CD4-positive, alpha-beta memory T cell (primary cell): ENCODE measurements at places on chromosomes 5 and 9. TPM values are rescaled to one million over a fixed set of nuclear protein-coding genes. Genes with fewer than 3 reads are reported as not detected.
A peak's percentile ranks its signal among the peaks of the same experiment; 100 is the strongest.

DNA sequence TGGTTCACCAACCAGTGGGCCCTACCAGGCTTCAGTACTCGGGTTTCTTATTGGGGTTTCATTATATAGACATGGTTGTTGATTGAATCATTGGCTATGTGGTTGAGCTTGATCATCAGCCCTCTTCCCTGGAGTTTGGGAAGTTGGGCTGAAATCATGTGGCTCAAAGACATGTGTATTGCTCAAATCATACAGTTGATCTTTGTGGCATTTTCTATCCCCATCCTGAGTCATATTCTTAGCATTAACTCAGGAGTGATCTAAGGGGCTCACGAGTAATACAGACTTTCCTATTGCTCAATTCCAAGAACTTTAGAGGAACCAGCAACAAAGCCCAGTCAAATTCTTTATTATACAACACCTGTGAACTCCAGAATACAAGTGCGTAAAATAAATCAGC lies 66.2 kb downstream of the SMC5 start:
- H3K27ac ChIP-seq = no peak overlapping the region
- DNase-seq = no peak
- no peak overlapping the region for H3K4me3 ChIP-seq

DNA sequence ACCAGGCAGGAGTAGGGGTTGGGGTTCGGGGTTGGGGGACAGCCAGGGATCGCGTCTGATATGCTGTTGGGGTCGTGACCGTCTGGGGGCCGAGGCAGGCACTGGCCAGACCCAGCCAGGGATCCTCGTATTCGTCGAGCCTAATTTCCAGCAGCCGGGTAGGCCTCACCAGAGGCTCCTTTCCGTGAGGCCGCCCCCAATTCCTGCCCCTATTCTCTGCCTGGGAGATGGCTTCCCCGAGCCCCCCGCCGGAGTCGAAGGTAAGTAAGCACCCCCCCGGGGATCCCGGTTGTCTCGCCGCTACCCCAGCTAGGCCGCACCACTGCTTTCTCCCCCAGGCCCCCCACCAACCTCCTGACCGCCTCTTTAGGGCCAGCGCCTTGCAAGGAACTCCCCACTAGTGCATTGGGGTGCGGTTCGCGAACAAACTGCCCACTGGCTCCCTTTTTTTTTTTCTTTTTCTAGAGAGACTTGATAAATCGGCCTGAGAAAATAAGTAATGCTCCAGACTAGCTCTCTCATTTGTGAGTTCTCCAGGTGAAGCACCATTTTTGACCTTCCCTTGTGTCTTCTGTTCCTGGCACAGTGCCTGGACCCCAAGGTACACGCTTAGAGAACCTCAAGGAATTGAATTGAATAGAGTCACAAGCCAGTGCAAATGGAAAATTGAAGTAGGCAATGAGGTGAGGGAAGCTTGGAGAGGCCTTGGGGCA lies 435 bp downstream of the ZNF189 start:
- no peaks in the 10 kb centered on the region for H3K27me3 ChIP-seq
- peak overlapping the region; percentile 62 for H3K4me3 ChIP-seq
- no peak for DNase-seq
- peaks cover 61% of the 10 kb centered on the region for H3K4me1 ChIP-seq

GRCh38 chr9:21770871-21771560 lies 31.4 kb upstream of the MTAP start:
- DNase-seq = no peak
- H3K36me3 ChIP-seq = no peaks in the 10 kb centered on the region
- H3K4me1 ChIP-seq = peaks cover 2% of the 10 kb centered on the region

DNA sequence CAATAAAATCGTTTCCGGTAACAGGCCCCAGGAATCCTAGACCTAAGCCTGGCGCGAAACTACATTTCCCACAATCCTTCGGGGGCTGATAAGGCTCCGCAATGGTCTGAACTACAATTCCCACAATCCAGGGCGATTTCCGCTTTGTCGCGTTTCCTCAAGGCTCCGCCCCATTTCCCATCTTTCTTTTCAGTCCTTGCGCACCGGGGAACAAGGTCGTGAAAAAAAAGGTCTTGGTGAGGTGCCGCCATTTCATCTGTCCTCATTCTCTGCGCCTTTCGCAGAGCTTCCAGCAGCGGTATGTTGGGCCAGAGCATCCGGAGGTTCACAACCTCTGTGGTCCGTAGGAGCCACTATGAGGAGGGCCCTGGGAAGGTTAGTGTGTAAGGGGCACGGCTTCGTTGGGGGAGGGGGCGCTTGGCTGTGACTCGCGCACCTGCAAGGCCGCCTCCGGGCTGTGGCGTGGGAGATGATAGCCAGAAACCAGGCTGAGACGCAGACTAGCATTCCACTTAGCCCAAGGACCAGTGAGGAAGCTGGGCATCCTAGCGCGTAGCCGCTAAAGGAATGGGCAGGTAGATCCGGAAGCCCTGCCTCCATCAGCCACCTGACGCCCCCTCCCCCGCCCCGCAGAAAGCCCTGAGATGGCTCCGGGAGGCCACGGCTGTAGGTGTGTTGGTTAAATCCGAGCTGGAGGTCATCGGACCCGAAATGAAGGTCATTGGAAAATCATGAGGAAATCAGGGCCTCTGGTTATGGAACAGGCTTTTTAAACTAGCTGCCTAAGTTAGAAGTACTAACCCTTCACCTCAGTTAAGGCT lies at the start of gene COX7C:
Gene COX7C (plus strand): TSS at position 186 of the 821 bp plus-strand sequence. CDS start 115 bp downstream, at position 301.
- H3K27ac ChIP-seq = peak within 1 kb of the TSS; percentile 98
- H3K4me3 ChIP-seq = peak within 1 kb of the TSS; percentile 98
- peaks cover 17% of the 10 kb centered on the region for H3K4me1 ChIP-seq
- H3K27me3 ChIP-seq = no peaks in the 10 kb centered on the region

- DNase-seq = no peak
- no peak overlapping the region for H3K27ac ChIP-seq
- no peaks in the 10 kb centered on the region for H3K27me3 ChIP-seq
- no peaks in the 10 kb centered on the region for H3K36me3 ChIP-seq
- H3K4me3 ChIP-seq = no peak overlapping the region
These were observed 289.4 kb downstream of the EFNA5 start for GRCh38 chr5:107381189-107381856.

GRCh38 chr5:28903643-28904042 lies 1865.3 kb upstream of the CDH9 start:
- no peaks in the 10 kb centered on the region for H3K4me1 ChIP-seq
- no peak overlapping the region for H3K27ac ChIP-seq
- no peak for DNase-seq
- H3K4me3 ChIP-seq = no peak overlapping the region

PRRT1B gene
- not detected for polyA plus RNA-seq

NPM1 gene
- polyA plus RNA-seq = 777 TPM

HAUS6 gene
- polyA plus RNA-seq = 7.6 TPM

GDNF gene
- polyA plus RNA-seq = not detected

DIAPH1 gene
- polyA plus RNA-seq = 145 TPM

PDE8B gene
- polyA plus RNA-seq = not detected

CCDC183 gene
- 0.90 TPM for polyA plus RNA-seq

ADAMTS13 gene
- not detected for polyA plus RNA-seq

ECM2 gene
- polyA plus RNA-seq = not detected

HINT2 gene
- 111 TPM for polyA plus RNA-seq

STOML2 gene
- polyA plus RNA-seq = 92.4 TPM
